Jurkat, Clone E6-1 (cell line): ENCODE measurements at places on chromosomes 2 and 18.

- no peak for DNase-seq
Observed at GRCh38 chr18:77401173-77401572, 151.5 kb downstream of the GALR1 start.

GRCh38 chr2:221791844-221792243, 219.7 kb upstream of the EPHA4 start:
- DNase-seq, result no peak

DNA sequence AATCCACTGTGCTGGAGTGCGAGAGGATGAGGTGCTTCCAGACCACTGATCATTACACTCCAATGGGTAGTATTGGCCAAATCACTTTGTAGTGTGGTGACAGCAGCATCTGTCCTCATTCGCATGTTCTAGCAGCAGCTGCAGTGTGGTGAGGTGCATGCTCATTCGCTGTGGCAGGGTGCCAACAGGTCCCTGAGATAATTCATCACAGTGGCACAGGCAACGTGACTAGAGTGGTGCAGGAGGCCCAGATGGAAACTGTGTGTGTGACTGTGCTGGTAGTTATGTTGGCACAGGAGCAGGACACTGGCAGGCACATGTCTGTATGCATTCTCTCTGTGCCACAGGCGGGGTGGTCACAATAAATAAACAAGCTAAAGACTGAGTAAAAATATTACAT, 329.5 kb upstream of the SYT4 start:
- no peak for DNase-seq

DNA sequence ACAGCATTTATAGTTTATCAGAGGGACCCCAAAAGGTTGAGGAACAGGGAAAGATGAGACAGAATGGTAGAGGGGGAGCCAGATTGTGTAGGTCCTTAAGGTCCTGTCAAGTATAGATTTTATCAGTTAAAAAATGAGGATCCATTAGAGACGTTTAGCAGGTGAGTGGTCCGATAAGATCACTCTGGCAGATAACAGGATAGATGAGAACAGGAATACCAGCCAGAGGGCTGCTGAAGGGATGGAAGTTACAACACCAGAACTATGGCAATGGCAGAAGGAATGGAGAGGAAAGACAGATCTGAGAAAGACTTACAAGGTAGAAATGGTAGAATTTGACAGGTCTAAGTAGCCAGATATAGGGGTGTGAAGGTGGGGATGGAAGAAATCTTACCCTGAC, 141.7 kb downstream of the CDH20 start:
- no peak for DNase-seq

- DNase-seq, result no peak
Observed at GRCh38 chr2:235780401-235780800, 286.6 kb downstream of the AGAP1 start.

GRCh38 chr2:177622521-177622920, 229.9 kb downstream of the AGPS start:
- no peak for DNase-seq

GRCh38 chr2:208013285-208014178, 11.8 kb downstream of the PLEKHM3 start:
- no peak for DNase-seq

DNA sequence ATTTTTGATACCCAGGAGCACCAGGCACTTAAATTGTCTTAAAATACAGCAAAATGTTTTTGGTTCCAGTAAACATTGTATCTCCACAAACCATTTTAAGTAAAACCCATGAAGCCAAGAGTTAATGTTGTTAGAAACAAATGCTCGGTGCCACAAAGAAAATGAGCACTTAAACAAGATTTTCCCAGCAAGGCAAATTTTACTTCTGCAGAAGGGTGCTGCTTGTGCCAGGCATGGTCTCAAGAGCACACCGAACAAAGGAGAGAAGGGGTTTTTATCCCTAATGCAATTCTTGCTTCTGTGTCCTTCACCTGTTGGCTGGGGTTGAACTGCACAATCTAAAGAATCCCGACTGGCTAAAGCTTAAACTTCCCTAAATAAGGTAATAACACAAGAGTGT, 286.7 kb downstream of the ADCYAP1 start:
- no peak for DNase-seq

DNA sequence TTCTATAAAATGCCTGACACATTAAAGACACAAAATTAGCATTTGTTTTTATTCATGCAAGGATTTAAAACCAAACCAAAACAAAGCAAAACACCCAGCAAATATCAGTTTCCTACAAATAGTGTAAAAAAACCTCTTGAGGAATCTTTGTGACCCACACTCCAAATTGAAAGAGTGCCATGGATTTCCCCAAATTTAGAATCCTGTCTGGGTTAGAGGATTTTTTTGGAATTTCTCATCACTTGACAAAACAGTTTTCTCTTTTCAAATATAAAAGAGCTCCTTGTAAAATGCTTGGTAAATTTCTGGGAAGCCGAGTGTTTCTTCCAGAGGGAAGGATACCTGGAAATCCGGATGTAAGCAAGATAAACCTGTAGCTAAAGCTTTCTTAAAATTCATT, 1.7 kb upstream of the FN1 start:
- no peak for DNase-seq

- DNase-seq, result peak; percentile 46
Observed at GRCh38 chr18:67300498-67300897, 216.0 kb downstream of the DSEL start.

- no peak for DNase-seq
Observed at GRCh38 chr18:37124516-37124915, 295.6 kb downstream of the KIAA1328 start.

GRCh38 chr18:62877411-62878221, 162.3 kb downstream of the PHLPP1 start:
- no peak for DNase-seq

DNA sequence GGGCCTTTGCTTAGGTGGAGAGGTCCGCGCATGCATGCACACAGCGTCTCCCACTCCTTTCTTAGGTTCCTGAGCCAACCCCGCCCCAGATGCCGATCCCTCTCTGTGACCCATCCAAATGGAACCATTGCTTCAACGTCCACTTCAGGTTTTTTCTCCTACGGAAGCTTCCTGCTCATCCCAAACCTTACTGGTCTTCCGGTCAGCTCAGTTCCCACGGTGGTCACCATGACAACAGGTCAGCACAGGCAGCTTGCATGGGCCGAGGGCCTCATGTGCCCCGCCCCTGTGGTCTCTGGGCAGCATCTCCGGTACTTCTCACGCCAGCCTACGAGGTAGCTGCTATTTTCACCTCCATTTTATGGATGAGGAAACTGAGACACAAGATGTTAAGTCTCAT, 163.7 kb downstream of the SOCS6 start:
- DNase-seq, result no peak

- DNase-seq, result no peak
Observed at GRCh38 chr2:217204358-217204757, 344.5 kb upstream of the TNP1 start.

GRCh38 chr2:133624551-133624950, 56.3 kb upstream of the NCKAP5 start:
- no peak for DNase-seq

DNA sequence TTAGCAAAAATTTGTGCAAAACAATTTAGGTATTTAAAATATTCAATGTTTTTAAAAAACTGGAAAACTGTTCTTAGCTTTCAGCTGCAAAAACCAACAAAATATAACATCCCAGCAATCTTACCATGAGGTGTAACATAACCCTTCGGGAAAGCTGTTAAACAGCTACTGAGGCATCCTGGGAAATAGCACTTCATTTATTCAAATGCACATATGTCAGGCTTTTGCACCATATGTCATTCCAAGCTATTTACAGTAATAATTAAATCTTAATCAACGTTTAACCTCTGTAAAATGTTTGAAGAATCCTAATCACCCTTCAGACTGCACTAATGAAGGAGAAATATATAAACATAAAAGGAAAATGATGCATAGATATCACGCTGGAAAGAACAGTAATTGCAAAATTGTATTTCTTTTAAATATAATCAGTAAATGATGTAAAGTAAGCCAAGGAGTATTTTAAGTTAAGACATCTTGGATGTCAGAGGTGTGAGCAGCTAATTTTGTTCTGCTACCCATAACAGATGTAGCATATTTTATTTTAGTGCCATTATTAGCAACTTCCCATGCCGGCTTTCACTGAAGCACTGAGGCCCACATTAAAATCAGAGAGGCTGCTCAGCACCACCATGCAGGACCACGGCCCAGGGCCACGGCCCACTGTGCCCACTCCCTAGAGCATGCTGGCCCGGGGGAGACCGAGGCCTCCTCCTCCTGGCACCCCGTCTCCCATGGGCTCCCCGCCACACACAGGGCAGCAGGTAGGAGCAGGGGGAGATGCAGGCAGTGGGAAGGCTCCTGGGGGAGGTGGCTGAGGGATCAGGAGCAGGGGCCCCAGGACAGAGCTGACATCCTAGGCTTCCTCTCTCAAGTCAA, 30.9 kb downstream of the EMX1 start:
- DNase-seq, result no peak

GRCh38 chr2:68295516-68295915, 24.2 kb downstream of the CNRIP1 start:
- DNase-seq, result peak; percentile 7
